Fibroblast of villous mesenchyme (primary cell): ENCODE measurements at places on chromosomes 7 and 10. TPM values are rescaled to one million over a fixed set of nuclear protein-coding genes. Genes with fewer than 3 reads are reported as not detected.

GRCh38 chr7:126361183-126361582 lies 891.6 kb downstream of the GRM8 start:
- no peak for DNase-seq

DNA sequence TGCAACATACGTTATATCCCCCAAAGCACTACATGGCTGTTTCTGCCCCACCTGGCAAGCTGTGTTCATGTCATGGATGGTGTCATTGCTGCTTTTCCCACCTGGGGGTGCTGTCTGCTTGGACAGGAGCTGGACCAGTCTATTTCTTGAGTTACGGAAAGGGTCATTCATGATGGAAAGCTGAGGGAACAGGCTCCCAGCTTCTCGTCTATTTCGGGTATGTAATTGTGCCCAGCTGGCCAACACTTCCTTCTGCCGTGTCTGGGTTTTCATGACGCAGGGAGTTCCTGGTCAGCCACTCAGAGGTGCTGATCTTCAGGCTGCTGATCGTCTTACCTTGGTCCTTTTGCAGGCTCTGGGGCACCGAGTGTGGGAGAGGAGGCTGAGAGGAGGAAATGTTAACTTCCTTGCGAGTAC lies 8.6 kb downstream of the BTBD16 start:
- peak; percentile 37 for DNase-seq

GRCh38 chr10:8047452-8048280 lies 6.8 kb upstream of the GATA3 start:
- no peak for DNase-seq

GRCh38 chr7:33667196-33667595 lies 238.1 kb upstream of the BMPER start:
- DNase-seq: no peak

The ZNF467 gene
- total RNA-seq: 1.3 and 1.6 TPM in 2 replicates

- DNase-seq: no peak
Measured at GRCh38 chr10:31937371-31937770, 8.7 kb upstream of the ARHGAP12 start.

DNA sequence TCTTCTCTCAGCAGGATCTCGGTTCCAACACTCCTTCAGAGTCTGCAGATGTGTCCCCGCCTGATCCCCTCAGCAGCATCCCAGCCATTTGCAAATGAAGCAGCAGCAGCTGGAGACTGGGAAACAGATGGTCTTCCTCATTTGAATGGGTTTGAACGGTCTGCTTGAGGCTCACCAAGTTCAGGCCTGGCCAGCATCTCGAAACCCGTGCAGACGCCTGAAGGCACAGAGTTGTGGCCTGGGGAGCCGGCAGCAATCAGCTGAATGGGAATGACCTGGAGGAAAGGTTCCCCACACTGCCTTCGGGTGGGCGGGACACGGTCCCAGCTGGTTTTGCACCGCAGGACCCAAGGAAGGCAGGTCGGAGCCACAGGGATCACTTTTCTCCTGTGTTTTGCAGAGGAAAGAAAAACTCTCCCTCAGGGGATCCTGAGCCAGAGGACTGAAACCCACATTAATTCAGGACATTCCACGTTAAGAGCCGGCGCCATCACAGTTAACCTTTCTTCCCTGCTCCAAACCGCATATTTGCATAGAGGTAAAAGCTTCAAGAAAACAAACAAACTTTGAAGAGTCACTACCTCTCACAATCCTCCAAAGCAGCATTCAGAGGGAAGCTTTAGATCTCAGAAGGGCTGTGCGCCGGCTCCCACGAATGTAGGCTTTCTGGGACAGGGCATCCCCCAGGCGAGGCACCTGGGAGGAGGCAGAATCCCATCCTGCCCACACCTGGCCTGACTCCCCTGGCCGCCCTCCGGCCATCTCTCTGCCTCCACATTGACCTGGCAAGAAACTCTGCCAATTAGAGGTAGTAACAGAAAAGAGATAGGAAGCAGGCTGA lies 17.7 kb downstream of the FGFR2 start:
- DNase-seq: no peak

GRCh38 chr10:131109726-131110125 lies 201.8 kb downstream of the TCERG1L start:
- no peak for DNase-seq
